ENCODE measurements at places on chromosomes 3 and 15.

GRCh38 chr3:39323494-39323893 lies 6.0 kb upstream of the CCR8 start:
- no peak for DNase-seq

DNA sequence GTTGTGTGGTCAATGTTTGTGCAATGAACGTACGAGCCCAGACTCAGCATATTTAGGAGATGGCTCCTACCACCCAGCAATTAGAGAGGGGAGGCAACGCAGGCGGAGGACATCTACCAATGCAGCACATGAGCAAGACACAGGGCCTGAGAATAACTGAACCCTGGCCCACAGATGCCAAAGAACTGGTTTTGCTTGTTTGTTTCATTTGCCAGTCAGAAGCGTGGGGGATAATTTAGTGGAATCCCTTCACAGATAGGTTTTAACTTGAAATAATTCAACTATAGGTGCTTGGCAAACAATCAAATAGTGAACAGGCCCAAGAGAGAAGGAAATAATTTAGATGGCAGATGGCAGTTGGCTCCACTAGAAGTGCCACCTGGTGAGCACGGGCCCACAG lies 54.8 kb downstream of the LIPC start:
- DNase-seq: no peak

DNA sequence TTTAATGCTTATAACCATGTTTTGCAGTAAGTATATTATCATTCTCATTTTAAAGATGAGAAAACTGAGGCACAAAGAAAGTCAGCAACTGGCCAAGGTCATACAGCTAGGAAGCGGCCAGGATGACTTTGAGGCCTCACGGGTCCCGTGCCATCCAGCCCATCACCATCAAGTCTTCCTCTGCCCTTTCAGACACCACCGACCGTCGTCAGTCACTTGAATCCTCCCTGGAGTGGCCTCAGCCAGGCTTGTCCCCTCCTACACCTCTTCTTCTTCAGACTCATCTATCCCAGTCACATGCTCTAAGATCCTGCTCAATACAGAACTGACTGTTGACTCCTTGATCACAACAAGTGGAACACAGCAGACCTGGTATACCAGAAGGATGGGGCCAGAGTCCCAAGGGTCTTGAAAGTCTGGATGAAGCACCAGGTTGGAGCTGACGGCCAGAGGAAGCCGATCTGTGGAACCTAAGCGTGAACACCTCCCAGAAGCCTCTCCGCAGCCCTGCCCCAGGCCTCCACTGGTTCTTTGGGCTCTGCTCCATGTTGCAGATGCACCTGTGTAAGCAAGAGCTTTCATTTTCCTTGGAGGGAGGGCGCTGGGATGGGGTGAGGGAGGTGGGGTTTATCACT lies 22.1 kb downstream of the ITGA11 start:
- no peak for DNase-seq

DNA sequence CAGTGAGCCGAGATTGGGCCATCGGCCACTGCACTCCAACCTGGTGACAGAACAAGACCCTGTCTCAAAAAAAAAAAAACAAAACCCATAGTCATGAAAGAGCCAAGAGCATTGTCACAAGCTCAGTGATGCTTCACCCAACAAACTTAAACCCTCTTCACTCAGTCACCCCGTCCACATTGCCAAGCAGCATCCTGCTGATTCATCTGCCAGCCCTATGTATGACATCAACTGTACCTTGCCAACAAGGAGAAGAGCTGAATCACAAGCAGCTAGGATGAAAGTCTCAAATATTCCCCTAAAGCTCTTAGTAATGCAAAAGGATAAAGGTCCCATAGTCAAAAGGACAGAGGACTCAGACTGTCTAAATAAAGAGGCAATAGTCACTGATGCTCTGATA lies 90.0 kb downstream of the ANO10 start:
- DNase-seq: no peak

DNA sequence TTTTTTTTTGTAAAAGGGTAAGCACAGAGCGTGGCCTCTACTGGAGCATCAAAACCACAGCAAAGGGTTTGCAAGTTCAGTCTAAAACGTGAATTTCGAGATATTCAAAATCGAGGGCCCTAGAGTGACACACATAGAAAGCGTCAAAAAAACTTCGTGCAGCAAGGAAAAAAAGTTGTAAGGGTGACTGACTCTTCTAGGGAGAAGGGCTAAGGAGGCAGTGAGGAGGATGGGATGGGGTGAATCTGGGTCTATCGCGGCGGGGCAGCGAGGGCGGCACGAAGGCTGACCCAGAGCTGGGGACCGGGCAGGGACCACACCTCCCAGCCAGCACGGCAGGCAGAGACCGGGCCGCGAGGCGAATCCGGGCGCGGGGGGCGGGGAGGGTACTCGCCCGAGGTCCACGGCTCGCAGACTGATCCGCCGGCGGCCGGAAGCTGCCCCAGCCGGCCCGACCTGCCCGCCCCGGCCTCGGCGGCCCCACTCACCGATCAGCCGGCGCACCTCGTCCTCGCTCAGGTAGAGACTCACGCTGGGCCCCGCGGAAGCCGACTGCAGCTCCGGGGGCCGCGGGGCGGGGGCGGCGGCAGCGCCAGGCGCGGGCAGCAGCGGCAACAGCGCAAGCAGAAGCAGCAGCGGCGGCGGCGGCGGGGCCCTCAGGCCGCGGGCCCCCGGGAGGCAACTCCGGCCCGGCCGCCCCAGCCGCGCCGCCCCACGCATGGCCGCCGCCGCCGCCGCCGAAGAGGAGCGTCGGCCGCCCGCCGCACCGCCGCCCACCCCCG lies 533 bp downstream of the RYK start:
- peak; percentile 38 for DNase-seq

DNA sequence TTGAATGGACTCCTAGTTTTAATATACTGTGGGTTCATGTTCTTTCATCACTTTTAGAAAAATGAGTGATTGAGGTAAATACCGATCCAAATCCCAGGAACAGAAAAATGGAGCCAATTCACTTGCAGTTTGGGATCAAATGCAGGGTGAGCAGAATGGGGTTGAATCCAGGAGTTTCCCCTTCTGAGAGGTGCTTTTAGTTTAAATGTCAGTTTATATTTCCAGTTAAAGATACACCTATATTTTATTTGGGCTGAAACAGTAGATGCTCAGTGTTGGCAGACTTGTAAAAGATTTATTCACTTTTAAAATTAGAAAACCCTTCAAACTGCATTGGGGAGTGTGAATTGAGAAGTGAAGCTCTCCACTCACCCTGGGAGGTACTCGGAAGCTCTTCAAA lies 2.6 kb downstream of the TRIM71 start:
- DNase-seq: no peak

- no peak for DNase-seq
Observed at GRCh38 chr3:104069114-104069513, 1297.6 kb upstream of the ALCAM start.

DNA sequence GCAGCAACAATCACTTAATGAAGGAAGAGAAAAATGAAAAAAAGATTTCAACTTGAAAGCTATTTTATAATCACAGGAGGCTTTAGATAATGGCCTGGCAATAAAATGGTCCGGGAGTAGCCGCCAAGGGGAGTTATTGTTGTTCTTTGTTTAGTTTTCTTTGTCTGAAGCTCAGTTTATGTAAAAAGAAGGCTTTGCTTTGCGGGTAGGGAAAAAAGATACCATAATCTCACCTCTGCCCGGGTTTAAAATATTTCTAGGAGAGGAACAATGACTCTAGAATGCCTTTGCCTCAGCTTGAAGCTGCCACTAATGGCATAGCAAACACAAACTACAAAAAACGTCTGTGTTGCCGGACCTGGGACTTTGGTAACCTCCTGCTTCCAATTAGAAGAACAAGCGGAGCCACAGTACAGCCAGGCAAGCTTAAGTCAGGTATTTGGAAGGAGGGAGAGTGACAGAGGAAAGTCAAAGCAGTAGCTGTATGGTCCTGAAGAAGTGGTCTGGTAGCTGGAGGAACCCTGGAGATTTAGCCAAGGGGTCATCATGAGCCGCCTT lies 764.5 kb downstream of the TUSC7 start:
- DNase-seq: no peak

DNA sequence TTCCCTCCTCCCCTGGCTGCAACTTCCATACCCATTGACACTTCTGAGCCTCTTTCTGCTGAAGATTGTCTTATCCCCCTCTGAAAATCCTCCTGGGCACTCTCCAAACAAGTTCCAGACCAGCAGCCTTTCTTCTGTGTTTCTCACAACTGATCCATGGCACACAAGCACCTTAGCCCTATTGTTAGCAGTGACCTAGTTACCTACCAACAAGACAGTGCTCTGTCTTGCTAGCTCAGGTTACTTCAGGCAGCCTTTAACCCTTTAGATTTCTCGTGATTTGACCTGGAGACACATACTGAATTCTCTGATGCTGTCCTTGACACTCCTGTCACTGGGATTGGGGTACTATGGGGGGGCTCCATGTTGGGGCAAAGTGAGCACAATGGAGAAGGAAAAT lies 82.1 kb downstream of the GTF2E1 start:
- no peak for DNase-seq

GRCh38 chr3:179853176-179853575 lies 183.6 kb downstream of the PEX5L start:
- DNase-seq: no peak

GRCh38 chr15:47908950-47909670 lies 191.8 kb downstream of the SEMA6D start:
- DNase-seq: no peak

DNA sequence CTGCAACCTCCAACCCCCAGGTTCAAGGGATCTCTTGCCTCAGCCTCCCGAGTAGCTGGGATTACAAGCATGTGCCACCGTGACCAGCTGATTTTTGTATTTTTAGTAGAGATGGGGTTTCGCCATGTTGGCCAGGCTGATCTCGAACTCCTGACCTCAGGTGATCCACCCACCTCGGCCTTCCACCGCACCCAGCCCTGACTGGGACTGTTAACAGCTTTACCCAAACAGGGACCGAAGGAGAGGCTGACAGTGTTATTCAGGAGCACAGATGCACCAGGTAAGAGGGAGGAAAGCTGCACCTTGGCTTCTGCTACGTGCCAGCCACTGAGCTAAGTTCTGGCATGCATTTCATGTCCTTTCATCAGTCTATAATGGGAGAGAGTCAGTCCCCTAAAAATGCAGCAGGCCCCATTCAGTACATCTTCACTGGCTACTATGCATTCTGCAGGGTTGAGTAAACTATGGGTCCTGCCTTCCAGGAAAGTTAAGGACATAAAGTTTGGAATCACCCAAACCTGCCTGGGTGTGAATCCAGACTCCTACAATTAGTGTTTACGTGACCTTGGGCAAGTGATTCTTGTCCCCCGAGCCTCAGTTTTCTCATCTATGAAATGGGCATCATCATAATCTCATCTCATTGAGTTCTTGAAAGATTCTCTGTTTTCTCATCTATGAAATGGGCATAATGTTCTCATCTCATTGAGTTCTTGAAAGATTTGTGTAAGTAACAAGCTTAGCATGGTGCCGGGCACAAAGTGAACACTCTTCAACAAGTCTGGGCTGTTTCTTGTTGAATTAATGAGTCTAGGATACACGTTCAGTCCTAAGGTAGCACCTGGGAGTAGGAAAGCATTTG lies 82.2 kb downstream of the CPN2 start:
- DNase-seq: no peak

DNA sequence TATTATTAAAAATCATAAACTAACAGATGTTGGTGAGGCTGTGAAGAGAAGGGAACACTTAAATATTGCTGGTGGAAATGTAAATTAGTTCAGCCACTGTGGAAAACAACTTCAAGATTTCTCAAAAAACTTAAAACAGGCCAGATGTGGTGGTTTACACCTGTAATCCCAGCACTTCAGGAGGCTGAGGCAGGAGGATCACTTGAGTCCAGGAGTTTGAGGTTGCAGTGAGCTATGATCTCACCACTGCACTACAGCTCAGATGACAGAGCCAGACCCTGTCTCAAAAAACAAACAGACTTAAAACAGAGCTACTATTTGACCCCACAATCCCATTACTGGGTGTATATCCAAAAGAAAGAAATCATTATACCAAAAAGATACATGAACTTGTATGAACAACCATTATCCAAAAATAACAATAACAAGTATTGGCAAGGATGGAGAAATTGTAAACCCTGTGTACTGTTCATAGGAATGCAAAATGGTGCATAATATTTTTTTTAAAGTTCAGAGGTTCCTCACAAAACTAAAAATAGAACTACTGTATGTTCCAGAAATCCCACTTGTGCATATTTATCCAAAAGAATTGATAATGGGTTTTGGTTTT lies 25.5 kb downstream of the ZNF148 start:
- no peak for DNase-seq

DNA sequence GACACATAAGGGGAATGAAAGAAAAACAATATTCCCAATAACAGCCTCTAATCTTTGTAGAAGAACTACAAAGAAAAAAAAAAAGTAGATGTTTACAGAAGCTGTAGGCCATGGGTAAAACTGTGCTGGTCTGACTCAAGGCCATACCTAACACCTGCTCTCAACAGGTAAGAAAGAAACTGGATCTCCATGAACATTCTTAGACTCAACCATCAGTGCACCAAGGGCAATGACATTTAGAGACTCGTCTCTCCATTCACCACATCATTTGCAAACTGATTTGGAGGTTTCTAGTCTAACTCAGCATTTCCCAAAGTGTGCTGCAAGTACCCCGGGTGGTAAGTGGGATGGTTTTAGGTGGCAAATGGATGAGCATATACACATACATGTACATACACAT lies 164.2 kb downstream of the FOXP1 start:
- no peak for DNase-seq

DNA sequence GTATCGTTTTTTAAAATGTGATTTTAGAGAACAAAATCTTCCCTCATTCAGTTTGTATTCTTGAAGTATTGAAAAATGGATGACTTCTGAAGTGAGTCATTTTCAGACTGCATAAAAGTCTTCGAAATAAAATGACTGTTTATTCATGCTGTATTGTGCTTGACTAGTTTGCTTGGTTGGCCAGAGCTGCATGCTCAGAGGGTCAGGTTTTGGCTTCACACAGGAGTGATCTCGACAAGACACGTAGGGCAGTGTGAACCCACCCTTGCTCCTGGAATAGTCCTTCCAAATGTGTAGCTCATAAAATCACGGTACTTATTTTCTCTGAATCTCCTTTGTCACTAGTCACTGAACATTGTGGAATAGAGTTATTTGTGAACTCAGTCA lies 73.3 kb downstream of the FNDC3B start:
- no peak for DNase-seq

- DNase-seq: no peak
Observed at GRCh38 chr15:77031376-77032050, 36.6 kb downstream of the PSTPIP1 start.

GRCh38 chr3:7950890-7951289 lies 550.7 kb upstream of the LMCD1 start:
- DNase-seq: no peak

DNA sequence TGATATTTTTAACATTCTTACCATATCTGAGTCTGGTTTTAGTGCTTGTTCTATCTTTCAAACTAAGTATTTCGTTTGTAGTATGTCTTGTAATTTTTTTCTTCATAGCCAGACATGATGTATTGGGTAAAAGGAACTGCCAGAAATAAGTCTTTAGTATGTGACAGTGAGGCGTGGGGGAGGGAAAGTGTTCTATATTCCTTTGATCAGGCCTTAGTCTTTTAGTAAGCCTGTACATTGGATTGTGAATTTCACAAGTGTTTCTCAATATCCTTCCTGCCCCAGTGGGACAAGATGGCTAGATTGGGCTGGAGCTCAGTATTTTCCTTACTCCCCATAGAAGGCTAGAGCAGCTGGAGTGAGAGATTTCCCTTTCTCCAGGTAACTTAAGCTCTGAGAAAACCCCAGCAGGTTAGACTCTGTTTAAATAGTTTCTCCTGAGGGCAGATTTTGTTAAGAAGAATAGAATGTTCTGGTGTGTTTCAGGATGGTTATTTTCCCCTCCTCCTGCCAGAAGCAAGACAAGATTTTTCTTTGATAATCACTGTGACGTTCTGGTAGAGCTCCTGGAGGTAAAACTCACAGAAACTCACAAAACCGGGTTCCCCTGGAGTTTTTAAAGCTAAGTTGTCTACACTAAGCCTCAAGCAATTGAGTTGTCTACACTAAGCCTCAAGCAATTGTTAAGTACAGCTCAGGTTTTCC lies 140.7 kb upstream of the ARPP21 start:
- DNase-seq: no peak
